ENCODE measurements at places on chromosomes 5 and 9.

- DNase-seq: no peak
These were observed 87.4 kb downstream of the LMX1B start for GRCh38 chr9:126700903-126701812.

- DNase-seq: no peak
These were observed 842 bp upstream of the FEM1C start for GRCh38 chr5:115545351-115545882.

DNA sequence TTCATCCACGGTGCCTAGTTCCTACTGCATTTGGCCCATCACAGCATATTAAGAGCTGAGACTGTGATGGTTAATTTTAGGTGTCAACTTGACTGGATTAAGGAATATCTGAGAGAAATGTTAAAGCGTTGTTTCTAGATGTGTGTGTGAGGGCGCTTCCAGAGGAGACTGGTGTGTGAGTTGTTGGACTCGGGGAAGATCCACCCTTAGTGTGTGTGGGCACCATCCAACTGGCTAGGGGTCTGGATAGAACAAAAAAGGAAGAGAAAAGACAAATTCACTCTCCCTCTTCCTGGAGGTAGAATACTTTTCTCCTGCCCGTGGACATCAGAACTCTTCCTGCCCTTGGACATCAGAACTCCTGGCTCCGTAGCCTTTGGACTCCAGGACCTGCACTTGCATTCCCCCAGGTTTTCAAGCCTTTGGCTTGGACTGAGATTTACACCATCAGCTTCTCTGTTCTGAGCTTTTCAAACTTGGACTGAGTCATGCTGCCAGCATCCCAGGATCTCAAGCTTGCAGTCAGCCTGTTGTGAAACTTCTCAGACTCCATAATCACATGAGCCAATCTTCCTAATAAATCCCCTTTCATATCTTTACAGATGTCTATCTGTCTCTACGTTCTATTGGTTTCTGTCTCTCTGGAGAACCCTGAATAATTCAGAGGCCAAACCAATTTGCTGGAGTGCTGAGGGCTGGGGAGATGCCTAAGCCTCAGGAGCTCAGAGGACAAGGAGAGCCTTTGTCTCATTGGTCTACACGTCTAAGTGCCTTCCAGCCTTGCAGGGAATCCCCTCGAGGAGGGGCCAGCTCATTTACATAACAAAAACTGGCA is 164.5 kb downstream of the DCP2 start:
- DNase-seq: no peak

DNA sequence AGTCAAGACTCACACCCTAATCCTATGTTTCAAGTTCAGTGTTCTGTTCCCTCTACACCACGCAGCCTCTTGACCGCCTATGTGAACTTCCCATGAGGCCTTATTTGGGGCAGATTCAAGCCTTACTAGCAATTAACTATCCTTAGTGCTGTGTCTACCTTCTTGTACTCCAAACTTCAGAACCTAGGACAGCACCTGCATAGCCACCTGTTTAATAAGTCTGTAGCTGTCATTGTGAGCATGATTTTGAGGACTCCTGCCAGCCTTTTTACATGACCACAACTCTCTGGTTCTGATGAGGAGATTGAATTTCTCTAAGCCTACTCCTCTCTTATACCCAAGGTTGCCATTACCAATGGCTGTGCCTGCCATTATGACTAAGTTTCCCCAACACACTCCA is 50.8 kb upstream of the PCSK1 start:
- DNase-seq: no peak

- DNase-seq: peak; percentile 94
These were observed at the start of gene ZFR for GRCh38 chr5:32444431-32445286. TSS of gene ZFR (minus strand) at chr5:32444740. CDS start at chr5:32444658, 82 bp downstream.
